ENCODE measurements at places on chromosomes 4 and X. TPM values are rescaled to one million over a fixed set of nuclear protein-coding genes. Genes with fewer than 3 reads are reported as not detected.
A peak's percentile ranks its signal among the peaks of the same experiment; 100 is the strongest.

GRCh38 chr4:171340258-171340657 is 472.9 kb upstream of the GALNTL6 start:
- no peaks in the 10 kb centered on the region for H3K36me3 ChIP-seq
- H3K27me3 ChIP-seq: no peaks in the 10 kb centered on the region
- H3K4me3 ChIP-seq: no peak overlapping the region
- H3K4me1 ChIP-seq: no peaks in the 10 kb centered on the region
- no peak overlapping the region for H3K27ac ChIP-seq
- DNase-seq: no peak

MFSD8 gene
- total RNA-seq: 14.2 TPM

PDCL2 gene
- not detected for total RNA-seq

- DNase-seq: peak; percentile 96
- H3K27ac ChIP-seq: peak overlapping the region; percentile 83
- H3K4me1 ChIP-seq: peaks cover 25% of the 10 kb centered on the region
- H3K36me3 ChIP-seq: peaks cover 38% of the 10 kb centered on the region
These were observed 5.6 kb downstream of the FLNA start for GRCh38 chrX:154368630-154369448.

DNA sequence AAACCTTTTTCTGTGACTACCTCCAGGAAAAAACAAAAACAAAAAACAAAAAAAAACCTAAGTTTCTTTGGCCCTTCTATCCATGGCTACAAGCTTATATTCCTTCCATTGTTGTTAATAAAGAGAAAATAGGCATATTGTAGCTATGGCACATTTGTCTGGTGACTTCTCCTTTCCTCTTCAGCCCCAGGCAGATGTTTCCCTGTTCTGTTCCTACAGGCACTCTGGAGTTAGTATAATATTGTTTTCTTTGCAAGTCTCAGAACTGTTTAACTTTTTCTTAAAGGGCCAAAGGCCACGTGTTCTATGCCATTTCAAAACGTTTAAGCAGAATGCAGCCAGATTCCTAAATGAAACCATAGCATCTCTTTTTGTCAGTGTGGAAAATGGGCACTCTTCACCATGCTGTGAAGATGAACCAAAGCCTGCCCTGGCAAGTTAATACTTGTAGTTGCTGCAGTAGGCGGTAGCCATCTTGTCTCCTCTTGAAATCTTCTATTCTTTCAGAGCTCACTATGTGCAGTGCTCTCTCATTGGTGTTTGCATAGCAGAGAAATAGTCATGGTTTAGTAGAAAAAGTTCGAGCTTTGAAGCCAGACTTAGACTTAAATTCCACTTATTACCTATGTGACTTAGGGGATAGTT is 44.8 kb upstream of the MTMR1 start:
- no peak overlapping the region for H3K27ac ChIP-seq
- no peak for DNase-seq
- no peak overlapping the region for H3K4me3 ChIP-seq
- H3K36me3 ChIP-seq: peaks cover 9% of the 10 kb centered on the region
- H3K27me3 ChIP-seq: no peaks in the 10 kb centered on the region

GRCh38 chr4:108072300-108072699 is 82.6 kb downstream of the HADH start:
- peak overlapping the region; percentile 16 for H3K4me3 ChIP-seq
- H3K27ac ChIP-seq: peak overlapping the region; percentile 87
- no peaks in the 10 kb centered on the region for H3K27me3 ChIP-seq
- peak; percentile 89 for DNase-seq

- DNase-seq: no peak
- H3K27ac ChIP-seq: no peak overlapping the region
- H3K36me3 ChIP-seq: no peaks in the 10 kb centered on the region
- no peaks in the 10 kb centered on the region for H3K4me1 ChIP-seq
- no peak overlapping the region for H3K4me3 ChIP-seq
These were observed 81.3 kb upstream of the ATOH1 start for GRCh38 chr4:93747220-93747619.

DNA sequence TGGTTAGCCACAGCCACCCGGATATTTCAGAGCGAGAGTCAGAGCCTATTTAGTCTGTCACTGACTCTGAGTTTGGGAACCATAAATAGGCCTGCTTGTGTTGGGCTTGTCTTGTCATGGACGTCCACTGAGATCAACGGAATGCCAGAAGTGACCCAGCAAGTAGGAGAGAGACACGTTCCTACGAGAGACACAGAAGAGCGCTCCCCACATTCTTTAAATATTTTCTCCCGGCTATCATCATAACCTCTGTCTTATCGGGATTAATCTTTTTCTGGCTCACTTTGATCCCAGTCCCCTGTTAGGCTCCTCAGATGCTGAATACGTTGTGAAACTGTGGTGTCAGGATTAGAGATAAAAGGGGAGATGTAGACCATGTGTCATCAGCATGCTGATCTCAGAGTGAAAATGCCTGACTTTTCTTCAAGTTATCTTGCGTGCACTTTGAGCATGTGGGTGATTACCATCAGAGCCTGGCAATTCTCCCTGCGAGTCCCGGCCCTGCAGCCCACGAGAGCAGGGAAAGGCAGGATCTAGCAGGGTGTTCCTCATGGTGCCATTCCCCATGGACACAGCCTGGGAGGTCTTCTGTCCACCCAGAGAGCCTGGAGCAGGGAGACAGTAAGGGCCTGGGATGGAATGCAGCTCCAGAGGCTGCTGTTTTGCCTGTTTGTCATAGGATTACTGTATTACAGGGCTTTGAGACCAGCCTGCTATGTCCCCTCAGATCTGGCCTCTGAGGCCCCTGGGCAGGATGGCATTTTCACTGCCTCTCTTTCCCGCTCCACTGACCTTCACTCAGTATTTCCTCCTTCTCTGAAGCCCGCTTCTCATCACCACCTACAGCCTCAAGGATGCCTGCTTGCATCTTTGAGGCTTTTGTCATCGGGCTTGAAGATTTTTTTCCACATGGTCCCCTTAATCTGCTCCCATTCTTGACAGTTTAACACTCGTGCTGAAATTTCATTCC is 2.8 kb upstream of the TENM3 start:
- no peak overlapping the region for H3K27ac ChIP-seq
- H3K4me3 ChIP-seq: no peak overlapping the region
- H3K27me3 ChIP-seq: peaks cover 1% of the 10 kb centered on the region
- H3K4me1 ChIP-seq: no peaks in the 10 kb centered on the region

- peaks cover 8% of the 10 kb centered on the region for H3K27me3 ChIP-seq
- no peak overlapping the region for H3K4me3 ChIP-seq
- no peak for DNase-seq
These were observed 39.2 kb upstream of the PDE5A start for GRCh38 chr4:119667802-119668201.

- H3K4me1 ChIP-seq: no peaks in the 10 kb centered on the region
- no peak for DNase-seq
- H3K27me3 ChIP-seq: no peaks in the 10 kb centered on the region
These were observed 505.0 kb upstream of the PITX2 start for GRCh38 chr4:111127841-111128240.

- H3K4me1 ChIP-seq: peaks cover 10% of the 10 kb centered on the region
- H3K27ac ChIP-seq: no peak overlapping the region
- no peak overlapping the region for H3K4me3 ChIP-seq
- no peak for DNase-seq
- H3K27me3 ChIP-seq: no peaks in the 10 kb centered on the region
- no peaks in the 10 kb centered on the region for H3K36me3 ChIP-seq
These were observed 21.1 kb upstream of the HSFX4 start for GRCh38 chrX:149908308-149908707.

DNA sequence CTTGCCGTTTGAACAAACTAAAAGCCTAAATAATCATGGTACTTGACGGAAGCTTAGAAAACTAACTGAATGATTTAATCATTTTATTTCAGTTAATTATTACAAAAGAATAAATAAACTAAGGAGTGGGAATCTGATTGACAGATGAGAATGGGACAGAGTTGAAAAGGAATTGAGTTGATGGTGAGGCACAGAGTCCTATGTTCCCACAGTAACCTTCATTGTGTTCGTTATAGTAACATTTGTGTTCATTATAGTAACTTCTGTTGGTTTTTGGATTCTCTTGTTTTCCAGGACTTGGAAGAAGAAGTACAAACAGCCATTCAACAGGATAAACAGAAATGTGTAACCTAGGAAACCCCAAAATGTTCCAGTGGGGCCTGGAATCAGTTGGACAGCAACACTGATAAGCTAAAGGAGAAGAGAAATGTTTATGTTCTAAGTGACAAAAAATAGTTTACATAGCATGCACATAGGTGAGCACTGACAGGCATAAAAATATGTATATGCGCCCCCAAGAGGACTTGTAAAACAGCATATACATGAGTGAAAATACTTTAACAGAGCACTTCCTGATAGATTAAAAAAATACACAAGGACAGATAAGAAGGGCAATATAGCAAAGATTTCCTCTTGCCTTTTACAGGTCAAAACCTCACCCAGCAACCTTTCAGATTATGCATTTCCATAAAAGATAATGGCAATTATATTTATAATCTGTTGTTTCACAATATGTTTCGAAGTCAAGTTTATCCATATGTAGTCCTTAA is 218.6 kb upstream of the HTR2C start:
- no peak overlapping the region for H3K4me3 ChIP-seq
- no peak overlapping the region for H3K27ac ChIP-seq
- no peaks in the 10 kb centered on the region for H3K4me1 ChIP-seq
- no peaks in the 10 kb centered on the region for H3K36me3 ChIP-seq
- no peaks in the 10 kb centered on the region for H3K27me3 ChIP-seq
- no peak for DNase-seq
